ENCODE measurements at places on chromosomes 5 and 9. TPM values are rescaled to one million over a fixed set of nuclear protein-coding genes. Genes with fewer than 3 reads are reported as not detected.

GRCh38 chr9:131879181-131879910 is 139.5 kb upstream of the RAPGEF1 start:
- DNase-seq = peak; percentile 49

Gene AGXT2
- total RNA-seq = not detected

Gene GFPT2
- total RNA-seq = 60.2 TPM

GRCh38 chr5:54803471-54804011 is 181.9 kb downstream of the ESM1 start:
- no peak for DNase-seq

Gene TMEM171
- not detected for total RNA-seq

Gene PNPLA7
- 10.3 TPM for total RNA-seq

Gene PCDHB1
- total RNA-seq = not detected

Gene HK3
- 26.8 TPM for total RNA-seq

DNA sequence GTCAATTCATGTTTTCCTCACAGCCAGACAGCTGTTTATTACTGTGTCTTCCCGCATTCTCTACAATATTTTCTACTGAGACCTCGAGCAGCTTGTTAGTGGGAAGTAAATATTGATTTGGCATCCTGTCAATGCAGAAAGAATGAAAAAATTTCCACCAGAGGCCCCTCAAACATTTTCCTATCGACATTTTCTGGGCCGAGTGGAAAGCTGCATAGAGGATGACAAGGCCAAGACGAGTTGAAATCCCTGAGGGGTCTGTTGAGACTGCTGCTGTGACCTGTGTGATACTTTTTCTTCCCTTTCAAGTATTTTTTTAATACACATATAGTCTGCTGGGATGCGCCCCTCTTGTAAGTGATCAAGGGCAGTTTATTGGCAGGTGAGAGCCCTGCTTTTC is 91.4 kb upstream of the SH3GL2 start:
- DNase-seq = no peak

- DNase-seq = no peak
Observed at GRCh38 chr5:73188764-73189531, 16.0 kb downstream of the TMEM174 start.

Gene ANKRD18B
- total RNA-seq = not detected

- no peak for DNase-seq
Observed at GRCh38 chr9:37421914-37422288, 595 bp upstream of the GRHPR start.

Gene LHX2
- total RNA-seq = not detected

GRCh38 chr5:154824070-154824469 is 26.3 kb downstream of the FAXDC2 start:
- no peak for DNase-seq

DNA sequence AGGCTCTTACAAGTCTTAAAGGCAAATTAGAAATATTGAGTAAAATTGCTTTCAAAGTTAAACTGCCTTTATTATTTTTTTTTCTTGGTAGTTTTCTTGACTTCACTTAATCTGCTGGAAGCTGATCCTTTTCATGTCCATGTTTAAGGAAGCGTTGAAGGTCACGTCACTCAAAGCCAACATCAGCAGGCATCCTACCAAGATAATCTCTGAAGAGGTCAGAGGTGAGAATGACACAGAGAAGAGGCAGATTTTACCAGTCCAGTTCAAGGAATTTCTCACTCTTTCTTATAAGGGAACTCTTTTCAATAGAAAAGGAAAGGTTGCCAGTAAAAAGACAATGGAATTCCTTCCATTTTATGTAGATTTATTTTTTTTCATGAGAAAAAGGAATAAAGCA is 259.8 kb downstream of the ANXA1 start:
- no peak for DNase-seq

Gene LHX3
- total RNA-seq = not detected

DNA sequence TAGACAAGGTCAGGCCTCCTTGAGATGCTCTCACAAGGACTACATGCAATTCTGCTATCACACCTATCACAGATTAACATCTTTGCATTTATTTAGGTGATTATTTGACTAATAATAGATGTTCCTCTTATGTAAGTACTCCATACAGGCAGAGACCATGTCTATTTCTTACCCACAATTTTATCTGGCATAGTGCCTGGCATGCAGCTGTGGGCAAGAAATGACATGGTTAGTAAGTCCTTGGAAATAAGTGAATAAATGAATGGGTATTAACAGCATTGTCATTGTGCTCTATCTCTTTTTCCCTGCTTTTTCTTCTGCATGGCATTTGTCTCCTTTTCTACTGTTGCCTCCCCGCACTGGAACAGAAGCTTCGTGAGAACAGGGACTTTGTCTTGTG is 49.4 kb downstream of the SLC22A5 start:
- no peak for DNase-seq

Gene C6
- total RNA-seq = 3.0 TPM
